ENCODE measurements at places on chromosomes 1 and 21.

GRCh38 chr1:53652441-53653199, 86.3 kb downstream of the GLIS1 start:
- no peak for DNase-seq

DNA sequence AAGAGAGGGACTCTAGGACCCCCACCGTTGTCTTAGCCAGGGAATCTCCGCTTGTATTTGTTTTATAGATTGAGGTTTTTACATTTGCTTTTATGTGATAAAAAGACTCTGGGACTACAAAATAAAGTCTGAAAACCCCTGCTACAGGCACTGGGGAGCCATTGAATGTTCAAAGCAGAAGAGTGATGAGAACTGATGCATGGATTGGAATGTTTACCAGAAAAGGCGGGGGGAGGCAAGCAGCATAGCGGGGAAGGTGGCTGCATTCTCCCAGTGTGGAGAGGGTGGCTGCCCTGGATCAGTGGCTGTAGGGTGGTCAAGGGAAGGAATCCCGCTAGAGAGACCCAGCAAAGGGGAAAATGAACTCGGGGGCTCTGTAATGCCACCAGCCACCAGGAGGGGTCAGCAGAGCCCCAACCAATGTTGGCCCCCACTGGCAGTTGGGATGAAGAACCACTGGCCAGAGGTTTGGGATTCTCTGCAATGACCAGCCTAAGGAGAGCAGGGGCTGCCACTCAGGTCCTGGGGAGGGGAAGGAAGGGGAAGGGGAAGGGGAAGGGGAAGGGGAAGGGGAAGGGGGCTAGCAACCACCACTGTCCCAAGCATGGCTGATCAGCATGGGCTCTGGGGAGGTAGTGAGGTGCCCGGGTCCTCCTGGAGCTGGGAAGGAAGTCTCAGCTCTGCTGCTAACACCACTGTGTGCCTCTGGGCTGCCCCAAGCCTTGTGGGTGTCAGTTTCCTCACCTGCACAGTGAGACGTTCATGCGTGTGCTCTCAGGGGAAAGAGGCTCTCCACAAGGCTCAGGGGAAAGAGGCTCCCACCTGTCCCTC, 19.2 kb upstream of the PEF1 start:
- peak; percentile 81 for DNase-seq

DNA sequence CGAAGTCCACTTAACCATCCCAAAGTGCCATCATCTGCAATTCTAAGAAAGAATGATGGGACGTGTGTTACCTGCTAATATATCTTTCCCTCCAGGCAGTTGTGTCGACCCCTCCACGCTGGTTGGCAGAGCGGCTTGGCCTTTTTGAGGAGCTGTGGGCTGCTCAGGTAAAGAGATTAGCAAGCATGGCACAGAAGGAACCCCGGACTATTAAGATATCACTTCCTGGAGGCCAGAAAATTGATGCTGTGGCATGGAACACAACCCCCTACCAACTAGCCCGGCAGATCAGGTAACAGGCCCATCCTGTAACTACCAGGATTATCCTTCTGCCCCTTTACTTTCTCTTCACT, 520 bp downstream of the TARS2 start:
- no peak for DNase-seq

GRCh38 chr1:155175281-155175926, 1.8 kb downstream of the TRIM46 start:
- no peak for DNase-seq

DNA sequence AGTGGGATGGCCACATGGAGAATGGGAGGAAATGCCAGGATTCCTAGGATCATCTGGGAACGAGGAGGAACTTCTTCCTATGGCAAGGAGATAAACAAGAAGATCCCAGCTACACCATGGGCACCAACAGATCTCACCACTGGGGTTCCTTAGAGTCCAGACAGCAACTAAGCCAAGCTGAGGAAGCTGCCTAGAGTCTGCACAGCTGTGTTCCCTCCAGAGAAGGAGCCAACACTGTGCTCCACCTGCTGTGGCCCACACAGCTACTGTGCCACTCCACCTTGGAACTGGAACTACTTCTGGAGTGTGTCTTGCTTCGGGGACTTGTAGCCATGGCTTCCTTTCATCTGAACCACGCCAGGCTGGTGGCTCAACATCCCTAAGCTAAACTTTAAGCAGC, 6.0 kb downstream of the IFNAR1 start:
- no peak for DNase-seq

- DNase-seq: no peak
These were observed 19.9 kb downstream of the SLC19A1 start for GRCh38 chr21:45522381-45522780.

DNA sequence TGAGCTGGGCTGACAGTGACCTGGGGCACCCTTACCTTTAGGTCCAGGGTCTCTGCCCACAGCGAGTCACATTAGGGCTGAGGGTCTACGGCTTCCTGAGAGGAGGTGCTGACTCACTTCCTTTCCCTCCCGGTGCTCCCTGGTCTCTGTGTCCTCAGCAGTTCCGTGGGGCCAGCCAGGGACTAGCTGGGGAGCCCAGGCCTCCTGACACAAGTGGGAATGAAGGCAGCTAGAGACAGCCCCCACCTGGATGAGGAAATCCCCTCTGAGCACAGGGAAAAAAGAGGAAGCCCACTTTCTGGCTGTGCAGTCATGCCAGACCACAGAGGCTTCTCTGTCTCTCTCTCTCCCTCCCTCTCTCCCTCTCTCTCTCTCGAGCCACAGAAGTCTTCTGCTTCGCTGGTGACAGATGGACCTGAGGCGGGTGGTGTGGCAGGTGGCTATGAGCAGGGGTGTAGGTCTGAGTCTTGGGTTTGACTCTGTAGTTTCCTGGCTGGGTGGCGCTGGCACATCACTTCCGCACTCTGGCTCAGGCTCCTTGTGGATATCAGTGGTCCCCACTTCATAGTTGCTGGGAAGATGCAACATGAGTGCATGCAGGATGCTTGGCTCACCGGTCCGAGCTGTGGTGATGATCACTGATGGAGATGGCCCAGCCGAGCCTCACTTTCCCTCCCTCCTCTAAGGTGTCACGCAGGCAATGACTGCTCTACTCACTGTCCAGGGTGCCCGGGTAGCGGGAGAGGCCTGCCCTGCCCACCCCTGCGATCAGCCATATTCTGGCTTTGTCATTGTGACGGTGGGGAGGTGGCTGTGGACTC, 3.5 kb downstream of the SLC66A1 start:
- peak; percentile 54 for DNase-seq

- DNase-seq: no peak
These were observed 97.2 kb upstream of the IGSF21 start for GRCh38 chr1:18010408-18010807.

DNA sequence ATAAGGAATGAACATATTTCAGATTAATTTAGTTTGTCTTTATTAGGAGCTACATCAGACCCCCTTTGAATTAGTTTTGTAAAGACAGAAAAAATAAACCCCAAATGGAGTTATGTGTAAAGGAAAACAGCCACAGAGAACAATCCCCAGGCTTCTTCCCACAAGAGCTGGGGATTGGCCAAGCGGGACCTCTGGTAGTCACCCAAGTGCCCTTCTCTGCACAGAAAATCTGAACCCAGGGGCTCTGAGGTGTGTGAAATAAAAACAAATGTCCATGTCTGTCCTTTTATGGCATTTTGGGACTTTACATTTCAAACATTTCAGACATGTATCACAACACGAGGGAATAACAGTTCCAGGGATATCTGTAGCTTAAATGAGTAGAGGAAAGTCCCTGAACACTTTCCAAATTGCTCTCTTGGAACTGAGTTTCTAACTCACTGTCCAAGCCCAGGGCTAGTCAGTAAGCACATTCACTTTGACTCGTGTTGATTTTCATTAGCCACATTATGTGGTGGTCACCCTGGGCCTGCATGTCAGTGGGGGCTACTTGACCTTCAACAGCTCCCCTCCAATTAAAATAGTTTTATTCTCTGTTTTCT, 22.5 kb downstream of the DPT start:
- DNase-seq: no peak

GRCh38 chr1:224554620-224555259, 61.4 kb upstream of the CNIH3 start:
- DNase-seq: no peak

DNA sequence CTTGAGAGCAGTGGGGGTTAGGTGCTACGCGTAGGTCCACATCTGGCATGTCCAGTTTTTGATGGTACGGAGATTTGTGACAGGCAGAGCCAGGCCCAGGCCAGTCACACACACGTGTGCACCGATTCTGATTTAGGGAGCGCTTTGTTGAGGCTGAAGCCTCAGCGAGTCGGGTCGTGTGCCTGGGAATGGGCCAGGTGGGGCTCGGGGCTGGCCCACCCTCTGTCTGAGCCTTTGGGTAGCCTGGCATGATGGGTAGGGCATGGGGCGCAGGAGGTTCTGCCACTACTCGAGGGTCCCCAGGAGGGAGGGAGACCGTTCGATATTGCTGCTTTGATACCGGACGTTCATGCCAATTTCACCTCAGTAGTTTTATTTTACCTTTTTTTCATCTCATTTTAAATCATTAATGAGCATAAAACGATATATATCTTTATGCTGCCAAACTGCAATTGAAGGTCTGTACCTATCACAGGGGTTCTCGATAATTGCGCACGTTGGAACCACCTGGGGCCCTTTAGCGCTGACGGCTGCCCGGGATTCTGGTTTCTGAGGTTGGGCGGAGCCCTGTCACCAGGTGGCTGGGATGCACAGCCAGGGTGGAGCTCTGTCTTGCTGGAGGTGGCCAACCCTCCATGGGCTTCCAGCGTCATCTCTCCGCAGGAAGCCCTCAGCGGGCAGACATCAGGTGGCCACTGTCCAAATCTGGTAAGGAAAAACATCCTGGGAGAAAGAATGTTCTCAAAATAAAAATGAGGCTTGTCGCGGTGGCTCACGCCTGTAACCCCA, 71.9 kb downstream of the SCCPDH start:
- no peak for DNase-seq

DNA sequence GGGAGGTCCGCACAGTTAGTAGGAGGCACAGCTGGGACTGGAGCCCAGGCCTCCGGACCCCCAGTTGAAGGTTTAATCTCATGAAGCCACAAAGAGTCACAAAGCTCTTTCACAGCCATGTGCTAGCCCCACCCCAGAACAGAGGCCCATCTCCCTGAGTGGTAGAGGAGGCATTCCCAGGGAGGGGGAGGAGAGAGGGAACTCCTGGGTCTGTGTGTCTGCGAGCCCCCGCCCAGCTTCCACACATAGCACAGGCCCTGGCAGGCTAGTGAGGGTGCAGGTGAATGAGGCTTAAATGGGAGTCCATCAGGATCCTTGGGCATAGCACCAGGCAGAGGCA, 197.8 kb downstream of the MATN1 start:
- no peak for DNase-seq

- DNase-seq: no peak
These were observed 21.8 kb upstream of the DYNLT5 start for GRCh38 chr1:66730462-66730861.

DNA sequence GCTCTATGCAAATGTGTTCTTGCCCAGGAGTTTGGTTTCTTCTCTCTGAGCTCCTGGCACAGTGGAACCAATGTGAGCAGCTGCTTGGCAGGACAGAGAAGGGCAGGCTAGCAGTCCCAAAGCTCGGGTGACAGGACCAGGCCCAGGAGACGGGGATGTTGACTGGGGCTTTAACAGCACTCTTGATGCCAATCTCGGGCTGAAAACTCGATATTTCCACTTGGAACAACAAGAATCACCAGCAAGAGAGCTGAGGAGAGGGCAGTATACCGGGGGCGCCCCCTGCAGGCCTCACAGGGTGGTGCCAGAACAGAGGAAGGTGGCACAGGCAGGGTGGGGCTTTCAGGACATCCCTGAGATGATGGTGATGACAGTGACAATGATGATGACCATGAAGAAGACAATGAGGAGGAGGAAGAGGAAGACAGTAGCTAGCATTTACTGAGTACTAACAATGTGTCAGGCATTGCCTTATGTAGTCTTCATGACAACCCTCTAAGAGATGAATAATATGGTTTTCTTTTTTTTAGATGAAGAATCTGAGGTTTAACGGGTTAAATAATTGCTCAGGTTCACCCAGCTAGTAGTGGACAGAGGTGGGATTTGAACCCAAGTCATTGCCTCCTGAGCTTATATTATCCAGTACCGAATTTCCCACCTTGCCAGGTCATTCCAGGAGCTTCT, 2.7 kb upstream of the KCNJ9 start:
- peak; percentile 61 for DNase-seq

- no peak for DNase-seq
These were observed 14.5 kb downstream of the IFNAR2 start for GRCh38 chr21:33244082-33244778.

GRCh38 chr21:45987121-45987711, 5.6 kb downstream of the COL6A1 start:
- DNase-seq: no peak

DNA sequence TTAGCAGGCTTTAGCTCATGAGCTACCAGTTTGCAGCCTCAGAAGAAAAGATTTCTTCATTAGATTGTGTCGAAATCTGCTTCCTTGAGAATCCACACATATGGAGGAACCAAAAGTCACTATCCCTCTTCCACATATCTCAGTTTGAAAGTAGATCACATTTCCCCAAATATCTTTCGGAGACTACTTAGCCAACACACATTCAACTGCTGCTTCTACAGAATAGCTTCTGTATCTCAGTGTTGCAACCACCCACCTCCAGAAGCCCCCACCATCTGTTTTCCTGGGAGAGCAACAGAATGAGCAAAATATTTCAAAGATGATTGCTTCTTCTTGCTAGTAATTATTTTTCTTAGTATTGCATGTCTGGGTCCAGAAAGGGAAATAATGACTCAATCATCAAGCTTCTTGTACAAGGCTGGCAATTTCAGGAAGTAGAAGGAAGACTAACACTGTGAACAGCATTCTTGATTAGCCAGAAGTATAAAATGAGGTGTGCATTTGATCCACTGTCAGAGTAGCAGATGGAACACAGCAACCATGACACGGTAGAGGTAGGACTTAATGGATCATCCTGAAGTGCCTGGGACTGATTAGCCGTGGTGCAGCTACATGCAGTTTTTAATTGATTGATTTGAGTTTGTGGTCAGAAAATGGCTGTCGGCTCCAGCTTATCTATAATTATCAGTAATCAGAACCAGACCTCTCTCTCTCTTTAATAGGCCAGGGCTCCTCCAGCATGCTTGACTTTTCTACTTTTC, 24.9 kb downstream of the ZC3H11B start:
- no peak for DNase-seq

DNA sequence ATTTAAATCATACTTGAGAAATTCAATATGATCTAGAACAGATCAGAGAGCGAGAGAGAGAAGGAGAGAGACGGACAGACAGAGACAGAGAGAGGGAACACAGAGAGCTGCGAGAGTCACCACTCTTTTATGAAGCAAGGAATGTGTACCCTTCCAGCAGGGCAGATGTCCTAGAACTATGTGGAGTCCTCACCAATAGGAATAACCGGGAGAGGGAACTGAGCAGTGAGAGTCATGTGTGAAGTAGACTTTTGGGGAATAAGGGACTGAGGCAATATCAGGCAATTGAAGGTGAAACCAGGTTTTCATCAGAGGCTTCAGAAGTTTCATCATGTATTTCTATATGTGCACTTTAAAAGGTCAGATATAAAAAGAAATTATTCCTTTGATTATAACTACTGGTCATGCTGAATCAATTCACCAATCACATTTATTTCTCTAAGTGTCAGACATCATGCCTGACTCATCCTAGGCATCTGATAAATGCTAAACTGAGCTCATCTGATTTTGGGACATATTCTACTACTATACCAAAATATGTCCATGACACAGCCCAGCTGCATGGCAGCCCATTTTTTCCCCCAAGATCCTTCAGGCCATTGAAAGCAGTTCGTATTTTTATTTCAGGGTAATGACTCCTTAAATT, 22.4 kb downstream of the VTCN1 start:
- DNase-seq: no peak

Measured in GM12891 (cell line).